ENCODE measurements at places on chromosomes 1 and 21.
A peak's percentile ranks its signal among the peaks of the same experiment; 100 is the strongest.

- no peak for DNase-seq
- no peaks in the 10 kb centered on the region for H3K4me1 ChIP-seq
- no peaks in the 10 kb centered on the region for H3K27me3 ChIP-seq
- no peaks in the 10 kb centered on the region for H3K36me3 ChIP-seq
- H3K4me3 ChIP-seq = no peak overlapping the region
These were observed 335.9 kb downstream of the RGS7 start for GRCh38 chr1:241020851-241021697.

DNA sequence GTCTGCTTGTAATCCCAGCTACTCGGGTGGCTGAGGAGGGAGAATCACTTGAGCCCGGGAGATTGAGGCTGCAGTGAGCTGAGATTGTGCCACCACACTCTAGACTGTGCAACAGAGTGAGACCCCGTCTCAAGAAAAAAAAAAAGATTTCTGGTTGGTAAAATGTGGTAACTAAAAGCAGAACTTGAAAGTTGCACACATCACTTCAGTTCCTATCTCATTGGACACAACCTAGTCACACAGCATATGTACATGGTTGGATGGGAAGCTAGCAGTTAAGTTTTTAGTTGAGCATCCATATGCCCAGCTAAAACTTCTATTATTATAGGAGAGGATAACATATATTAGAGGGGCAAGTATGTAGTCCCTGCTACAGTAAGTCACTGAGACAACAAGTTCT, 22.1 kb downstream of the BCAS2 start:
- no peak overlapping the region for H3K27ac ChIP-seq
- no peaks in the 10 kb centered on the region for H3K36me3 ChIP-seq

GRCh38 chr1:22127248-22127647, 15.6 kb downstream of the WNT4 start:
- no peak for DNase-seq
- no peaks in the 10 kb centered on the region for H3K27me3 ChIP-seq
- H3K27ac ChIP-seq = no peak overlapping the region
- H3K36me3 ChIP-seq = no peaks in the 10 kb centered on the region
- peaks cover 3% of the 10 kb centered on the region for H3K4me1 ChIP-seq

GRCh38 chr1:212814537-212815334, 23.0 kb downstream of the TATDN3 start:
- peak; percentile 25 for DNase-seq
- H3K4me3 ChIP-seq = no peak overlapping the region
- no peak overlapping the region for H3K27ac ChIP-seq
- H3K4me1 ChIP-seq = no peaks in the 10 kb centered on the region
- no peaks in the 10 kb centered on the region for H3K27me3 ChIP-seq

DNA sequence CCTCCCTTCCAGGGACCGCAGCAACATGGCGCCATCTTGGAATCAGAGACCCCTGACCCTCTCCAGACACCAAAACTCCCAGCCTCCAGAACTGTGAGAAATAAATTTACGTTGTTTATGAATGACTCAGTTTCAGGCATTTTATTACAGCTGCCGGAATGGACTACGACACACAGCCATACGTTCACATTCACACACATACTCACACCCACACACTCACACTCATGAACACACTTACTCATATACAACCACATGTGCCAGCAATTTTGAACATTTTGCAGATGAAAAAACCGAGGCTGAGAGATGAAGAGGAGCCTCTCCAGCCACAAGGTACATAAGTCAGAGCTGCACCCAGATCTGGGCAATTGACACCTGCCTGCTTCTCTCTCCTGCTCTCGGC, 151.0 kb upstream of the RAB4A start:
- peak; percentile 51 for DNase-seq
- H3K36me3 ChIP-seq = no peaks in the 10 kb centered on the region
- no peaks in the 10 kb centered on the region for H3K4me1 ChIP-seq
- H3K27ac ChIP-seq = no peak overlapping the region

GRCh38 chr1:64019818-64020217, 183.6 kb upstream of the UBE2U start:
- no peaks in the 10 kb centered on the region for H3K27me3 ChIP-seq
- H3K4me1 ChIP-seq = peaks cover 3% of the 10 kb centered on the region
- peak overlapping the region; percentile 13 for H3K27ac ChIP-seq
- peak overlapping the region; percentile 27 for H3K4me3 ChIP-seq
- no peaks in the 10 kb centered on the region for H3K36me3 ChIP-seq

Measured in fibroblast of lung (primary cell).